ENCODE measurements at places on chromosomes 5 and 9. TPM values are rescaled to one million over a fixed set of nuclear protein-coding genes. Genes with fewer than 3 reads are reported as not detected.

GRCh38 chr9:121189660-121190059 is 12.0 kb downstream of the RAB14 start:
- H3K4me1 ChIP-seq, result peaks cover 4% of the 10 kb centered on the region
- H3K4me3 ChIP-seq, result no peak overlapping the region
- no peak overlapping the region for H3K27ac ChIP-seq
- no peaks in the 10 kb centered on the region for H3K36me3 ChIP-seq
- no peak for DNase-seq

The OXCT1 gene
- polyA plus RNA-seq, result 15.0 TPM

The ECM2 gene
- 91.4 TPM for polyA plus RNA-seq

GRCh38 chr9:102101723-102102122 is 363.3 kb upstream of the GRIN3A start:
- no peak for DNase-seq
- no peaks in the 10 kb centered on the region for H3K36me3 ChIP-seq
- H3K4me3 ChIP-seq, result no peak overlapping the region

DNA sequence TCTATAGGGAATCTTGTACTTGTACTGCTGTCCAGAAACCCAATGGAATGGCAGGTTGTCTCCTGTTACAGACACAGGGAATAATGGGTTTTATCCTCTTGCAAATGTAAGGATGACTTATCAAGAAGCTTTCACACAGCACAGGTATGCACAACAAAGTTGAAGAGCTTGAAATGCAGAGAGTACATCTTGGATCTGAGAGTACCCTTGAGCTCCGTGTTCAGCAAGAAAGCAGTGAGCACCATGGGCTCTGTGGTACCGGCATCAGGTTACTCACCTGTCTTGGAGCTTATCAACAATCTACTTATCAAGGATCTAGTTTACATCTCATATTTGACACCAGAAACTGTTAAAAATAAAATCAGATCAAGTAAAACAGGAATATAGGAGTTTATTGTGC is 22.0 kb upstream of the EMB start:
- H3K27ac ChIP-seq, result no peak overlapping the region
- no peak for DNase-seq
- H3K27me3 ChIP-seq, result no peaks in the 10 kb centered on the region
- H3K36me3 ChIP-seq, result no peaks in the 10 kb centered on the region
- H3K4me1 ChIP-seq, result no peaks in the 10 kb centered on the region
